Glomerular endothelial cell (primary cell): ENCODE measurements at places on chromosomes 2 and 18. TPM values are rescaled to one million over a fixed set of nuclear protein-coding genes. Genes with fewer than 3 reads are reported as not detected.

The CFAP210 gene
- total RNA-seq: not detected in 2 replicates

DNA sequence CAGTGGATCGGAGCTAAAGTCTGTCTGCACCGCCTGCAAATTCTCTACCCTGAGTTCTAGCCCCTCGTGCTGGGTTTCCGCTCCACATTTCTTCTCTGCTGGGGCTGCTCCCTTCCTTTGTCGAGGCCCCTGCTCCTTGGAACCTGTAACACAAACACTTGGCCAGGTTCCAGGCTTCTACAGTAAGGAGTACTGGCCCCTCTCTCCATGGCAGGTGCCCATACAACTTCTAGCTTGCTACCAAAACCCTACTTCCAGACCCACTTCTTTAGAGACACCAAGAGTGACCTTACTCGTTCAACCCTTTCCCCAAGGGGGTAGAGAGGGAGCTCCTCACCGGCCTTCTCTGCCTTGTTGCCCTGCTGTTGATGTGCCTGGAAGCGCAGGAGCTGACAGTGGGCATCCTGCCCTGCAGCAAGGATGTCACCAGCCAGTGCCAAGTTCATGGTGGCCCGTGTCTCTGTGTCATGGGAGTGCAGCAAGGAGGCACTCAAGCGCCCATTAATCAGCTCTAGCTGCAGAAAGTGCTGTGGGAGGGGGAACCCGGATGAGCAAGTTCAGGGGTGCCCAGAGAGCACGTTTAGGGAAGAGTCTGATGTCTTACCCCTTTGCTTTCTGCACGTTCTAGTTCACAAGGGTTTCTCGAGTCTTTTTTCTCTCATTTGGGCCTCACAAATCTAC is 1.1 kb downstream of the PREB start:
- no peak for DNase-seq

- no peak for DNase-seq
Measured at GRCh38 chr2:240358080-240358479, 77.4 kb upstream of the GPC1 start.

- DNase-seq: no peak
Measured at GRCh38 chr2:9769171-9770005, 73.9 kb upstream of the TAF1B start.

GRCh38 chr2:85799215-85799956 is 45.6 kb downstream of the ATOH8 start:
- DNase-seq: no peak

DNA sequence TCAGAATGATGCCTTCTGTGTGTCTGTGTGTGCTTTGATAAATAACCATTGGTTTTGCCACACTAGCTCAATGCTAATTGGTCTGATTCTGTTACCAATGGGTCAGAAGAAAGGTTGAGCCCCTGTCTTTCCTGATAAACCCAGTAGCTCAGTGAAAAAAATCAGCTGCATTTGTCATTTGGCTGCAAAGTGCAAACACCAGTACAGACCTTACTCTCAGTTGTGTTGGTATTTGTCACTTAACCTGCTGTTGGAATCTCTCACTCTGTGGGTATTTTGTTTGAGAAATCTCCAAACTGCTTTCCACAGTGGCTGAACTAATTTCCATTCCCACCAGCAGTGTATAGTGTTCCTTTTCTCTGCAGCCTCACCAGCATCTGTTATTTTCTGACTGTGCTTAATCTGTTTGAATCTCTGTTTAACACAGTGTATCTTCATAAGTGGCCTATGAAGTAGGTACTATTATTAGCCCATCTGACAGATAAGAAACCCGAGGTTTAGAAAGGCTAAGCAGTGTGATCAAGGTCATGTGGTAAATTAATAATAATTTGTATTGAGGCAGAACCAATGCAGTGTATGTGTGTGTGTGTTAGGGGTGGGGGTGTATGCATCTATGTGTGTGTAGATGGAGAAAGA is 26.7 kb downstream of the LIMS1 start:
- DNase-seq: no peak
